Calu3 (cell line): ENCODE measurements at places on chromosomes 3 and 15.

DNA sequence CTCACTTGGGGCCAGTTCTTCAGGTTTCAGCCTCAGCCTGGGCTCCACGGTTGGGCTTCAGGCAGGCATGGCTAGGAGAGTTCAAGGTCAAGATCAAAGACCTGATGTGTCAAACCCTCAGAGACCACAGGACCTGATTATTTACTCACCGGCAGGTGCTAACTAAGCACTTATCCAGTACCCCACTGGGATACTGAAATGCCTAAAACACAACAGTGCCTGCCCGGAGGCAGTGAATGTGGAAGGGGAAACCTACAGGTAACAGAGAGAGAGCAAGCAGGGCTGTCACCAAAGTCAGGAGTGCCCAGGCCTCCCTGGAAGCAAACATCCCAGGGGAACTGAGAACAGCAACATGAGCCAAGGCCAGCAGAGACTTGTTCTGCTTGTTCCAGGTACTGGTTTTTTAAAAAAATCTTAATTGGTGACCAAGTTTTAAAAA is 6.7 kb downstream of the IDH2 start:
- no peak for DNase-seq

- DNase-seq = no peak
Measured at GRCh38 chr15:61564785-61565184, 335.7 kb upstream of the RORA start.

GRCh38 chr3:195186041-195186709 is 84.8 kb downstream of the XXYLT1 start:
- DNase-seq = no peak

- no peak for DNase-seq
Measured at GRCh38 chr3:146732325-146732724, 127.2 kb upstream of the PLSCR5 start.

DNA sequence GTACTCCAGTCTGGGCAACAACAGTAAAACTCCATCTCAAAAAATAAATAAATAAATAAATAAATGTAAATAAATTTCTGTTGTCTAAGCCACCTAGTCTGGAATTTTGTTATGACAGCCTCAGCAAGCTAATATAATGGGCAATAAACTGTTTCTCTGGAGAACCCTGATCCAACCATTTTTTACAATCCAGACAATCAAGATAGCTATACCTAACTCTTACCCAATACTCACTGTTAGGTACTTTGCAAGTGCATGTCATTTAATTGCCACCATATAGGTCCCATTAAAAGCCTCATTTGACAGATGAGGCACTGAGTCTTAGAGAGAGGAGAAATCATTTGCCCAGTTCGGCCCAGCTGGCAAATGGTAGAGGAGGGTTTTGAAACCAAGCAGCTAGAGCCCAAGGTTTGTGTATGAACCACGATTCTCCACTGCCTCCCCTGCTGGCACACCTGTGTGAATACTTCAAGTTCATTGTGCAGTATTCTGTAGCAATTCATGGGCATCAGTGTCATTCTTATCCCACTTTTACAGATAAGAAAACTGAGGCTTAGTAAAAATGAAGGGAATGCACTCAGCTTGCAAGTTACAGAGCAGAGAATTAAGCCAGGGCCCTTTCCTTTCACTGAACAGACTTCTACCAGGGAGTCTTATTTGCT is 107.0 kb upstream of the UBE2E1 start:
- no peak for DNase-seq
